ENCODE measurements at places on chromosomes 16 and 17.

DNA sequence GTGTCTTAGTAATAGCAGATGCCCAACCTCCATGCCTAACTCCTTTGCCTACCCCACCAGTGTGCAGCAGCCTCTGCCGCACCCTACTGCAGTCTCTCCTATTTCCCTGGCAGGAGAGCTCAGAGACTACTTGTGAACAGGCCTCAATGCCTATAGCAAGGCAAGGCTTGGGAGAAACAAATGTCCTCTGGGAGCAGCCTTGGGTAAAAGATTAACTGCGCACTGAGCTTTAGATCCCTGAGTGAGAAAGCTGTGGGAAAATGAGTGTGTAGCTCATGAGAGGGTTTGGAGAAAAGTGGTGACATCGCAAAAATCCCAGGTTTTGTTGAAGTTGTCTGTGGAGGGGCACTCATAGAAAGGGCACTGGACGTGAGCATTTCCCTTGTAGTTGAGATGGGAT, 335.8 kb downstream of the WWOX start:
- DNase-seq = no peak

- no peak for DNase-seq
Measured at GRCh38 chr17:73650140-73650539, 5.9 kb upstream of the SDK2 start.

DNA sequence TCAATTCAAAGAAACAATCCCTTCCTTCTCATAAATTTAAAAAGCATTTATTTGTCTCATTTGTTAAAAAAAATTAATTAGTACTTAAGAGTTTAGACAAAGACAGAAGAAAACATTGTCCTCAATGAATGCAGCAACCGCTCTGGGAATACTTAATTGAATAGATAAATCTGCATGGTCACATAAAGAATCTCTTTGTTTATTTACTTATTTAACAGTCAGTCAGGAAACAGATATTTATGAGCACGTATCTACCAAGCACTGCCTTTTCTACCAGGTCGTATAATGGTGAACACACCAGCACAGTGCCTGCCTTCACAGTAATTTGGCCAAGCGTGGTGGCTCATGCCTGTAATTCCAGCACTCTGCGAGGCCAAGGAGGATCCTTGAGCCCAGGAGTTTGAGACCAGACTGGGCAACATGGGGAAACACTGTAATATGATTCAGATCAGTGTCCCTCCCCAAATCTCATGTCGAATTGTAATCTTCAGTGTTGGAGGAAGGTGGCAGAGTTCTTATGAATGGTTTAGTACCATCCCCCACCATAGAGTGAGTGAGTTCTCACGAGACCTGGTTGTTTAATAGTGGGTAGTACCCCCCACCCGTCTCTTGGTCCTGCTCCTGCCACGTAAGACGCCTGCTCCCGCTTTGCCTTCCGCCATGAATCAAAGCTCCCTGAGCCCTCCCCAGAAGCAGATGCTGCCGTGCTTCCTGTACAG, 8.1 kb downstream of the WIPI1 start:
- DNase-seq = no peak

DNA sequence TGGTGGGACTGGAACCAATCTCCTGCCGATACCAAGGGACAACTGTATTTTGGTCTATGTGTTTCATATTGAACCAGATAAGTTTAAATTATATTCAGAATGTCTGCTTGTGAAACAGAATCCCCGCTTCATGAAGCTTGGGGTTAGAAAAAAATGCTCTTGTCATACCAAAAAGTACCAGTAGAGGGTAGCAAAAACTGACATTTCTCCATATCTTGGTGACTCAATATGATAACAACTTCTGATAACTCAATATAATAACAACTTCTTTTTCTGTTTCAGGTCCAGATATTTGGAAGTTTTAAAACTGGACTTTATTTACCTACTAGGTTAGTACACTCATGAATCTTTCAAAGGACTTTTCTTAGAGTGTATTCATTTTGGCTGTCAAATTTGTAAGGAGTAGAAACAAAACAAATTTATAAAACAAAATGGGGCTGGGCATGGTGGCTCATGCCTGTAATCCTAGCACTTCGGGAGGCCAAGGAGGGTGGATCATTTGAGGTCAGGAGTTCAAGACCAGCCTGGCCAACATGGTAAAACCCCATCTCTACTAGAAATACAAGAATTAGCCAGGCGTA, 52.3 kb upstream of the ADCY7 start:
- DNase-seq = peak; percentile 26

- DNase-seq = no peak
Measured at GRCh38 chr17:56956992-56957391, 3.9 kb downstream of the COIL start.

DNA sequence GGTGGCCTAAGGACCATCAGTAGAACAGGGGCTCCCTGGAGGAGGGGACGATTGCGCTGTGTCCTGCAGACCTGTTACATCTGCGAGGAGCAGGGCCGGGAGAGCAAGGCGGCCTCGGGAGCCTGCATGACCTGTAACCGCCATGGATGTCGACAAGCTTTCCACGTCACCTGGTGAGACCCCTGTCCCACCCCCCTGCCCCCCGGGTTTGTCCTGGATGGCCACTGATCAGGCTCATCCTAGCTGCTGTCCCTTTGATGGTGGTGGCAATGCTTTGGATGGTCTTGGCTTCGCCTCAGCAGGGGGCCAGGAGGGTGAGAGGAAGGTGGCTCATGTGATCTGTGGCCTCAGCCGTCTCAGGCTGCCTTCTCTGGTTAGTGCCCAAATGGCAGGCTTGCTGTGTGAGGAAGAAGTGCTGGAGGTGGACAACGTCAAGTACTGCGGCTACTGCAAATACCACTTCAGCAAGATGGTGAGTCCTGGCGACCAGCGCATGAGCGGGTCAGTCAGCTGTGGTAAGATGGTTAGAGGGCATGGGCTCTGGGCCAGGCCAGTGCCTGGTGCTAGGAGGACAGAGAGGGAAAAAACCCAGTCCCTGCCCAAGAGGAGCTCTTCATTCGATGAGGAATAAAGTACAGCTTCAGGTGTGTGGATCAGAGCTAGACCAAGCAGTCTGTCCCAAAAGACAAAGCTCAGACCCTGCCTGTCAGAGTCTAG, 4.2 kb downstream of the MLLT6 start:
- no peak for DNase-seq

DNA sequence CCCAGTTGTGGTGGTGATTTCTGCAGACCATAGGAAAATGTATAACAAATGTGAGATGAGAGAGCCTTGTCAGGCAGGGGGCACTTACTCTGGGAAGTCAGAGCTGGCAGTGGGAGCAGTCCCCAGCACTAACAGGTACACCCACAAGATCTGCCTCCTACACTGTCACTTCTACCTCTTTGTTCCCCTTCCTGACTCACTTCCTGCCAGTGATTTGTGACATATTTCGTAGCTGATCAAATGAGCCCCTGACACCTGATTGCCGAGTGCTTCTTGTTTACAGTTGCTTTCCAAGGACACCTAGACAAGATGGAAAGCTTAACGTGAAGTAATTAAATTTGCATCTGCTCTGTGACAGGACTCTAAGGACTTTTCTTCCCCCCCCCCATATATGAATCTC, 40.5 kb downstream of the FTO start:
- no peak for DNase-seq

GRCh38 chr16:78509965-78510364, 410.5 kb downstream of the WWOX start:
- no peak for DNase-seq

All from stromal cell of bone marrow (primary cell).